ENCODE measurements at places on chromosomes 5 and 9. TPM values are rescaled to one million over a fixed set of nuclear protein-coding genes. Genes with fewer than 3 reads are reported as not detected.

DNA sequence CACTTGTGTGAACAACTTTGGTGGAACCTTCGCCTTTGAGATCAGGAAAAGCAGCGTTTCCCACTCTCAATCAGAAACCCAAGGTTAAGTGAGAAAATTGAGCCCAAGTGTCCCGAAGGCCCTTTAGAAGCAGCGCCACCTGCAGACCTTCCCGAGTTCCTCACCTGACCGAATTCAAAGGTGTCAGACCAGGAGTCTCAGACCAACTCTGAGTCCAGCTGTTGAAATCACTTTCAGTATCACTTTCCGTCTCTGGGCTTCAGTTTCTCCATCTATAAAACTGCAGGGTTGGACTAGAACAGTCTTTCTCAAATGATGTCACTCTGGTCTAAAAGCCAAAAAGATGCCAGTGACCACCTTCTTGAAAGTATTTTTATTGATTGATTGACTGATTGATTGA lies 31.7 kb upstream of the GRHPR start:
- DNase-seq: peak; percentile 44

DNA sequence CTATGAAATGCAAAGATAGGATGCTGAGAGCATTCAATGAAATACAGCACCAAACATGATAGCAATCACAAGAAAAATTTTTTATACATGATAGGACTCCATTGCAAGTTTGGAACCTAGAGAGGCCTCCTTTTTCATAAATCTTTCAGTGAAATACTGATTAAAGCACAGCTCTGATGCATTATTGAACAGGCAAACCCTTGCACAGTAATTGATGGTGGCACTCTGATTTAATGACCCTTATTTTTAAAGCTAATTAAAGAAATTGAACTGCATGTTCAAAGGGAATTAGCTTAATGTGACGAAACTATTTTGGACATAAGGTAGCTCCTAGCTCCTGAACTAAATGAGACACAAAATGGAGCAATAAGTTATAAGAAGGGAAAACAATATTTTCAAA lies 44.6 kb downstream of the MPDZ start:
- no peak for DNase-seq

- peak; percentile 35 for DNase-seq
Observed at GRCh38 chr5:43305948-43306565, 7.2 kb downstream of the HMGCS1 start.

- DNase-seq: no peak
Observed at GRCh38 chr5:57334475-57334874, 148.1 kb downstream of the ACTBL2 start.

The LCN12 gene
- 2.8 TPM for polyA plus RNA-seq

The MARCHF11 gene
- not detected for polyA plus RNA-seq

The GDF9 gene
- 0.49 TPM for polyA plus RNA-seq

- peak; percentile 25 for DNase-seq
Observed at GRCh38 chr5:73985145-73985544, 359.1 kb downstream of the ARHGEF28 start.

- no peak for DNase-seq
Observed at GRCh38 chr5:147303976-147304375, 69.2 kb downstream of the STK32A start.

The MYMK gene
- polyA plus RNA-seq: not detected

DNA sequence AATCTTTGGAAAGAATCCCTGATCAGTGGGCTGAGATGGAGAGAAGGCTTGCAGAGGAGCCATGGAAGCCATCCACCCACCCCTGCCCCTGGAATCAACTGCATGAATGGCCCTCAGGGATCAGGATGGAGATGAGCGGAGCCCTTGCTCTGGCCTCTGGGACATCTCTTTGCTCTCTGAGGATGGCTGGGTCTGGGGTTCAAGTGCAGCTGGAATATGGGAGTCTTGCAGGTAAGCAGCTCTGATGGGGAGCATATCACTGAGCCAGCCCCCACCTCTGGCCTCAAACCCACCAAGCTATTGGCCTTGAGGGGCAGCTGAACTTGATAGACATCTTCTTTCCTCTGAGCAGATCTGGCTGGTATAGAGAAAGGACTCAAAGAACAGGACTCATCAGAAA lies 76.1 kb downstream of the C5orf15 start:
- no peak for DNase-seq

The PCDHA13 gene
- not detected for polyA plus RNA-seq

GRCh38 chr9:91532325-91532724 lies 108.7 kb upstream of the NFIL3 start:
- DNase-seq: no peak

The CDH9 gene
- not detected for polyA plus RNA-seq

The MED7 gene
- 19.8 TPM for polyA plus RNA-seq

The P4HA2 gene
- 35.1 TPM for polyA plus RNA-seq

DNA sequence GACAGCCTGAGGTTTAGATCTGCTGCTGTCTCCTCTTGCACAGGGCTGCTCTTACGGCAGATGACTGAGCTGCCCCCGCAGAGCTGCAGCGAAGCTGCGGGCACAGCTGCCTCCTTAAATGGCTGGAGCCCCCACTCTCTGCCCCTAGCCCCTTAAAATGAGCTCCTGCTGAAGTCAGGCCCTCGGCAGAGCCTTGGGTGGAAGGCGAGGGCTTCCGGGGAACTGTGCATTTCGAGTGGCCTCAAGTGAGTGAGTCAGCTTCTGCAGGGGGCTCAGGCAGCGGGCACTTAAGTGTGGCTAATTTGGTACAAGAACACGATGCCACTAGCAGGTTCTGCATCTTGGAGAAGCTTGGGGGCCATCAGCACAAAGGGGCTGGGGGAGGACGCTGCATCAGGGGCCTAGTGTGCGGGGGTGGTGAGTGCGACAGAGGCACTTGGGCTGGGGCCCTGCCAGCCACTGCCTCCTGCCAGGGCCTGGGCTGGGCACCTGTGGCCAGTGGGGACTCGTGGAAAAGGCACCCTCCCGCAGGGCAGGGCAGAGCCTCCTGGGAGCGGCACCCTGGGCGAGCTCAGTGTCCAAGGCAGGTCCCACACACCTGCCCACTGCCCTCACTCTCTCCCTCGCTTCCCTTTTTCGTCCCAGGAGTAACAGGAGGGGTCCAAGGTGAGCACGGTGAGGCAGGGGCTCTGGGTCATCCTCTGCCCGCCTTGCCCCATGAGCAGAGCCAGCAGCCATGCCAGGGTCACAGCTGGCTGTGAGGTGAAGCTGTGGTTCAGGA lies 28.8 kb upstream of the RNU6ATAC start:
- DNase-seq: no peak

The PCDHGC3 gene
- 4.9 TPM for polyA plus RNA-seq

The CD274 gene
- polyA plus RNA-seq: 3.4 TPM

GRCh38 chr5:169591636-169592035 lies 8.1 kb downstream of the SPDL1 start:
- DNase-seq: peak; percentile 38

DNA sequence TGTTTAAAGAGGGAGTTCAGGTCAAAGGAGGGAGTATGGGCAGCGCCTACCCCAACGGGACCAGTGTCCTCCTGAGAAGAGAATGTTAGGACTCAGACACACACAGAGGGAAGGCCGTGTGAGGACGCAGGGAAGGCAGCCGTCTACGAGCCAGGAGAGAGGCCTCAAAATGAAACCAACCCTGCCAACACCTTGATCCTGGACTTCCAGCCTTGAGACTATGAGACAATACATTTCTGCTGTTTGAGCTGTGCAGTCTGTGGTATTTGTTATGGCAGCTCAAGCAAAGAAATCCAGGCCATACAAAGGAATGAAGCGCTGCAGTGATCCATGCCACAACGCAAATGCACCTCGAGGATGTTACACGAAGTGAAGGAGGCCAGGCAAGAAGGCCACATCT lies 97.9 kb downstream of the COL23A1 start:
- no peak for DNase-seq

- no peak for DNase-seq
Observed at GRCh38 chr5:61734966-61735365, 402.9 kb downstream of the ZSWIM6 start.

DNA sequence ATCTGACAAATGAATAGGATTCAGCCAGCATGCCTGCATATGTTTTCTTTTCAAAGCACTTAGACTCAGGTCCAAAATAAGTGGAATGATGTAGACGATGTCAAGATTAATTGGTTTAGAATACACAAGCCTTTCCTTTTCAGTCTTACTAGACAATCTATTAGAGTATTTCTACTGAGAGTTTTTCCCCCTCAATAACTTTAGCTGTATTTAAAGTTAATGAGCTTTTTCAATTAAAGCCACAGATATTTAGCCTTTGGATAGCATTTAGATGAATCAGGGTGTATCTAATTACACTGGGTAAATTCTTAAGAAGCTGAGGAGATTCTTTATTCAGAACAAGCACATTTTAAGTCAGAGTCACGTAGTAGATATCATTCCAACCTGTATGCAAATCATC lies 198.7 kb upstream of the MPDZ start:
- no peak for DNase-seq

All from A549 (cell line).